ENCODE measurements at places on chromosomes 4 and X.

- DNase-seq, result no peak
Observed at GRCh38 chr4:81565142-81565870, 93.6 kb upstream of the RASGEF1B start.

GRCh38 chr4:42398171-42398870, 1.0 kb downstream of the SHISA3 start:
- no peak for DNase-seq

DNA sequence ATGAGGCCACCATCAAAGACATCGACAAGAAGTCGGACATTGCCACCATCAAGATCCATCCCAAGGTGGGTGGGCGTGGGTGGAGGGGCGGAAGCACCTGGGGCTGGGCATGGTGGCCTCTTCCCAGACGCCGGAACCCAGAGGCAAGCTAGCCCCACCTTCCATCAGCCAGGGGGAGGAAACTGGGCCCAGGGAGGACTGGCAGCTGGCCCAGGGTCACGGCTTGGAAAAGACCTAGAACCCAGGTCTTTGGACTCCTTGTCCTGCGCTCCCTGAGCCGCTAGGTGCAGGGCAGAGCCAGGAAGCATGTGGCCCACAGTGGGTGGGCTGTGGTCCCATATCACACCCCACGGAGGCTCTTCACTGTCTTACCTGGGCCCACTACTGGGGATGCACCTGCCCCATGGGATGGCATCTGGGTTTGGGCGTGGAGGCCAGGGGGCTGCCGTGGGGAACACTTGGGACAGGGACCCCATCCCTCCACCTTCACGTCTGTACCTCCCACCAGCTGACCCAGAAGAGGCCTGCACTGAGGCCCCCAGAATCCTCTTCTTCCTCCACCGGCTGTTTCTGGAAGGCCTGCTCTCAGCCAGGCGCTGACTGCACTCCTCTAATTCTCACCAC, 17.3 kb downstream of the HTRA3 start:
- DNase-seq, result no peak

DNA sequence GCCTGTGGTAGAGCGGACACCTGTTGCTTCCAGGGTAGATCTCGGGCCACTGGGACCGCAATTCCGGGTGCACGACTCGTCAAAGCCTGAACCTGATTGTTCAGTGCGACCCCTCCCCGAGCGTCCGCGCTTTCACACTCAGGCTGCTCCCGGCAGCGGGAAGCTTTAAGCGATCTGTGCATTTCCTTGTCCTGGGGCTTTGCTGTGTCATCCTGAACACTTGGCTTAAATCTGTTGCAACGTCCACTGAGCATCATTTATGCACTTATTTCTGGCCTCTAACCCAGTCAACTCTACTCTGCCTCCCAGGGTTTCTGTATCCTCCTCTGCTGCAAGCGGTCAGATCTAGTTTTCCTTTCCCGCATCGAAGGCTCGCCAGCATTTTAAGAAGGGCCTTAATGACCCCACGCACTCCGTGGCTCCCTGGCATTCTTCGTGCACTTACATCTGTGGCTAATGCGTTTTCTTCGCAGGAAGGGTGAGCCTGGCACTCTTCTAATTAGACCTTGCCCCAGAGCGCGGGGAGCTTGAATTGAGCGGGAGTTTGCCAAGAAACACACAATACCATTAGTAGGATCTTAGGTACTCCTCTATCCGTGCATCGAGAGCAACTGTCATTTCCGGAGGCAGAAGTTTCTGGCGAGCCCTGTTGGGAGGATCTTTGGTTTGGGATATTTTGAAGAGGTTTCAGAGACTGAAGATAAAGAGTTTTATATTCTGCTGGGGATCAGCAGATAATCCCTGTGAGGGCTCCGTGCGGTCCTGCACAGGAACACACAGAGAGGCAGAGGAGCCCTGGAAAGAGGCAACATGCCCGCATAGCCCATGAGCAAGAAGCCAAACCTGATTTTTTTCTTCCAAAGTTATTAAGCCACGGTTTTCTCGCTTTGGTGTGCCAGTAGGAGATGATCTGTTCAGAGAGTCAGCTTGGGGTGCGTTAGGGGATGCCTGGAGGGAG, 654 bp upstream of the DDIT4L start:
- DNase-seq, result no peak

- no peak for DNase-seq
Observed at GRCh38 chr4:157185363-157185762, 35.2 kb upstream of the GRIA2 start.

DNA sequence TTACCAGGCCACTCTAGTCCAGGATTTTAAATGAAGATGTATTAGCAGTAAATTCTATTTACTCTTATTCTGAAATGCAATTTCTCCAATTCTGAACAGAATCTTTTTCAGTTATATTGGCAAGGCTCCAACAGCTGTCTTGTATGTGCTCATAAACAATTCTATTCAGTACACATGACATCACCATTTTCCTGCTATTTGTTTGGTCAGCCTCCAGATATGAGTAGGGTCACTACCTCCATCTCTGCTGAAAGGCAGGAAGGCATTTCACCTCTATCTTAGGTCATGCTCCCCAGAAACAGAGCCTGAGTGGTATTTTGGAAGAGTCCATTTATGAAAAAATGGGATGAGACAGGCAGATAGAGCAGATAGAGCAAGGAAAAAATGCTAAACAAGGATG, 151.1 kb upstream of the ADGRL3 start:
- no peak for DNase-seq

GRCh38 chr4:86043755-86044592, 315.9 kb downstream of the MAPK10 start:
- DNase-seq, result peak; percentile 79

DNA sequence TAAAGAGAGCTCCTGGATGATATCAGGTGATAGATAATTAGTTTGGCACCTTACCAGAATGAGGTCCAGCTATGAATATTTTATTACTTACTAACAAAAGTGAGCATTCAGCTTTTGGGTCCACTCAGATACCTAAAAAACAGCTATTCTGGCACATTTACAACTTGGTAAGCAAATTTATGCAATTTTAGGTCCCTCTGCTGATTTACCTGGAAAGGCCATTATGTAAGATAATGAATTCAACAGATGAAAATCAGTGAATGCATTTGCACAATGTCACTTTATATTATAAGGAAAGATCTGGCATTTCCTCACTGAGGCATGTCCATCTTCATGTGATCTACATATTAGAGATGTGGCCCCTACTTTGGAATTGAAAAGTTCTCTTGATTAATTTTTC, 517.0 kb downstream of the SPRY1 start:
- no peak for DNase-seq

DNA sequence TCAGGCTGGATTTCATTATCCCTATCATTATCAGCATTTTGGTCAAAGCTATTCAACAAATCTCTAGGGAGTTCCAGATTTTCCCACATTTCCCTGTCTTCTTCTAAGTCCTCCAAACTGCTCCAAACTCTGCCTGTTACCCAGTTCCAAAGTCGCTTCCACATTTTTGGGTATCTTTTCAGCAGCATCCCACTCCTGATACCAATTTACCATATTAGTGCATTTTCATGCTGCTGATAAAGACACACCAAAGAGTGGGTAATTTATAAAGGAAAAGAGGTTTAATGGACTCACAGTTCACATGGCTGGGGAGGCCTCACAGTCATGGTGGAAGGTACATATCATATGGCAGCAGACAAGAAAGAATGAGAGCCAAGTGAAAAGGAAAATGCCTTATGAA, 132.8 kb upstream of the SLC7A11 start:
- no peak for DNase-seq

DNA sequence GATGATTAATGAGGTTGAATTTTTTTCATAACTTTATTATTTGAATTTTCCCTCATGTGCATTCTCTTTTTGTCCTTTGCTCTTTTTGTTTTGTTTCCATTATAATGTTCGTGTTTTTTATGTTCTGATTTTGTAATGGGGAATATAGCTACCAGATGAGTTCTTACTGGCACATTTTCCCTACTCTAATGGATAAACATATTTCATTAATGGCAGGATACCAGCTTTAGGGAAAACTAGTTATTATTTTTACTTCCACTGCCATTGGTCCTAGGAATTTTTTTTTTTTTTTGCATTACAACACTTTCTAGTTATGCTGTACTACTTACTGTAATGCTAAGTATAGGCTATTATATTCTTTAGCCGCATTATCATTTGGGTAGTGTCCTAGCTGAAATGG, 286.3 kb downstream of the SPRY1 start:
- no peak for DNase-seq

GRCh38 chr4:125663896-125664767, 349.4 kb downstream of the FAT4 start:
- no peak for DNase-seq

DNA sequence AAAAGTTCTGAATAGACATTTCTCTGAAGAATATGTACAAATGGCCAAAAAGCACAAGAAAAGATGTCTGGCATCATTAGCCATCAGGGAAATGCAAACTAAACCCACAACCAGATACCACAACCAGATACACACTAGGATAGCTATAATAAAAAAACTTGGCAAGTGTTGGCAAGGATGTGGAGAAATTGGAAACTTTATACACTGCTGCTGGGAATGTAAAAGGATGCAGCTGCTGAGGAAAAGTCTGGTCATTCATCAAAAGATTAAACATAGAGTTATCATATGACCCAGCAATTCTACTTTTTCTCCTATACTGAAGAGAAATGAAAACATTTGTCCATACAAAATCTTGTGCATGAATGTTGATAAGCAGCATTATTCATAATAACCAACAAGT, 92.3 kb downstream of the UCHL1 start:
- peak; percentile 12 for DNase-seq

DNA sequence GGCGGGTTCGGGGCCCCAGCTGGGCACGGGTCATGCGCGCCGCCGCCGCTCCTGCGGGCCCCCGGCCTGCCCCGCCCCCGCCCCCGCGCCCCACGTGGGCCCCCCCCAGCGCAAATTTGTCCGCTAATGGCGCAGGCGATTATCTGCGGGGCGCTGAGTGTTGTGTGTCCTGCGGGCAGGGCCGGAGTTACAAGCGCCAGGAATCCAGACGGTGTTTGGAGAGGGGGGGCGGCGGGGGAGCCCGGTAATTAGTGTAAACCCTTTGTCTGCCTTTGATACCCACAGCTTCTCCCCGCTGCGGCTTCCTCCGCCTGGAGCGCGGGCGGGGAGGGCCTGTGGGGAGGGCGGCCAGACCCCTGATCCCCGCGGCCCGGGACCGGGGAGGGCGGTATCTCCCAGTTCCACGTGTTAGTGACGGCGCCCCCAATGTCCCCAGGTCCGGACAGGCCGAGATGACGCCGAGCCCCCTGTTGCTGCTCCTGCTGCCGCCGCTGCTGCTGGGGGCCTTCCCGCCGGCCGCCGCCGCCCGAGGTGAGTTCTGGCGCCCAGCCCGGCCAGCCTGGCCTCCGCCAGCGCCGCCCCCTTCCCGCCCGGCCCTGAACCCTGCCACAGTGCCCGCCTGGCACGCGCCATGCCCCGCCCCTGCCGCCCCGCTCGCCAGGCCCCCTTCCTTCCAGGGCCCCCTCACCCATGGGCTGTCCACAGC, 761 bp downstream of the FGFRL1 start:
- DNase-seq, result peak; percentile 25

DNA sequence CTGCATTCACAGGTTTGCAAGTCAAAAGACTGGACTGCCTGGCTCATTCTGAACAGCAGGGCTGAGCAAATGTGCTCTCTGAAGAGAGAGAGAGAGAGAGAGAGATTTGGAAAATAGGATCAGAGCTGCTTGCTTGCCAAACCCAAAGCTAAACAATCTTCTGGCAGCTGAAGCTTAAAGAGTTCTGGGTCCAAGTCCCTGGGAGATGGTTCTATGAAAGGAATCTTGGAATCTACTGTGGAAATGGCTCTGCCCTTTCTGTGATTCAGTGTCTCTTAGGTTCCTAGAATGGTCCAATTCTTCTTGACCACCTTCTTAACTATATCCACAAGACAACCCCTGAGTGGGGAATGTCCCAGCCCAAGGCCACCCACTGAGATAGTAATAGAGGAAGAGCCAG, 66.1 kb upstream of the EFNB1 start:
- no peak for DNase-seq

DNA sequence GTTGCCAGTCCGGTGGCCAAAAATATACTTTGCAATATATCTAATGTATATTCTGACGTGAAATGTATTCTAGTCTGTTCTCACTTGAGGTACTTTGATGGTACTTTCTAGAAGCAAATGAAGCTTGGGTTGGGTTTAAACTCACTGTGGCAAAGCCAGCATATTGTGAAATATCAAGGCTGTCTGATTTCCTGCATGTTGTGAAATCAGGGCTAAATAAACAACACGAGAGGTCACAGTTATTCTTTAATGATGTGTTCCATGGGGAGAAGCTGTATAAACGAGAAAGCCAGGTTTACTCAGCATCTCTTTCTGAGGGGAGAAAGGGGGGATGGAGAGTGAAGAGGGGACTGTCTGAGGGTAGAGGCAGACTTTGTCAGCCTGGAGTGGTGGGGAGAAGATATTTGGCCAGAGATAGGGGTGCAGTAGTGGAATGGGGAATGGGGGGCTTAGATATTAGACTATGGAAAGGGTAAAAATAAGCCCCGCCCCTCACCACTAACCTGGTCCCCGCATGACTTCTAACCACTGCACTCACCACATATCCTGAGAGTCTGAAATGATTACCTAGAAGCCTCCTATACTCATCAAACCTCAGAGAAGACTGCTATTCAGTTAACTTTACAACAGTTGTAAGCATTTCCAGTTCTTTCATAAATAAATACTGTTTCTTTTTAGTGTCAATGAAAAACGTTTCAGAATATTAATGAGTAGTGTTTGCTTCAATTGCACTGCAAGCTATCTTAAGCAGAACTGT, 5.9 kb upstream of the SCARB2 start:
- DNase-seq, result peak; percentile 16

DNA sequence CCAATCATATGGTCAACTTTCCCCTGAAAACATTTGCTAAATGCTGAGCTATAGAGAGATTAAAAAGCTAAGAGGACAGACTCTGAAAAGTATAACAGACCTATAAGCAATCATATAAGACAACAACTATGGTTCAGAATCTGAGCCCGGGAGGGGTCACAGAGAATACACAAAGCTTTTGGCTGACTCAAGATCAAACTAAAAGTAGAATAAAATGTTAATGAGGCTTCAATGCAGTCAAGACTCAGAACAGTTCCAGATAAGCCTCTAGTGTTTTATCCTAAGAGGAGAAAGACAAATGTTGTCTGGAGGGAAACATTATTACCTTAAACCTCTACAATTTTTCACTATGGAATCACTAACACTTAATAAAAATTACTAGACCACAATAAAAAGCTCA, 175.4 kb upstream of the VEGFC start:
- DNase-seq, result no peak

Data from myocyte (in vitro differentiated cells).